ENCODE measurements at places on chromosomes 6 and 20.

DNA sequence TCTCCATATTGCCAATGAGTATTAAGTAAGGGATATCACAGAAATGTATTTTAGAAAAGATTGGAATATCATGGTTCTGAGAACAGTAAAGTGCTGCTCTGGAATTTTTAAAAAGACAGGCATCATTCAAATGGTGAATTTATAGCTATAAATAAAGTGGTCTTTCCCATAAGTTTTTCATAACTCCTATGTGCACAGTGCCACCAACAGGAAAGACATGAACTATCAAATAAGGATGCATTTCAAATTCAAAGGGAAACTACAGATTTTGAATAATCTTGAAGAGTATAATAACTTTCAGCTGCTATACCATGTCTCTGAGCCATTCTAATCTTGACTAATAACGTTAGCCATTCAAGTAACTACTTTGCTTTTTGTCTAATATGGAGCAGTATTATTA is 456.8 kb upstream of the GJE1 start:
- no peak for DNase-seq

DNA sequence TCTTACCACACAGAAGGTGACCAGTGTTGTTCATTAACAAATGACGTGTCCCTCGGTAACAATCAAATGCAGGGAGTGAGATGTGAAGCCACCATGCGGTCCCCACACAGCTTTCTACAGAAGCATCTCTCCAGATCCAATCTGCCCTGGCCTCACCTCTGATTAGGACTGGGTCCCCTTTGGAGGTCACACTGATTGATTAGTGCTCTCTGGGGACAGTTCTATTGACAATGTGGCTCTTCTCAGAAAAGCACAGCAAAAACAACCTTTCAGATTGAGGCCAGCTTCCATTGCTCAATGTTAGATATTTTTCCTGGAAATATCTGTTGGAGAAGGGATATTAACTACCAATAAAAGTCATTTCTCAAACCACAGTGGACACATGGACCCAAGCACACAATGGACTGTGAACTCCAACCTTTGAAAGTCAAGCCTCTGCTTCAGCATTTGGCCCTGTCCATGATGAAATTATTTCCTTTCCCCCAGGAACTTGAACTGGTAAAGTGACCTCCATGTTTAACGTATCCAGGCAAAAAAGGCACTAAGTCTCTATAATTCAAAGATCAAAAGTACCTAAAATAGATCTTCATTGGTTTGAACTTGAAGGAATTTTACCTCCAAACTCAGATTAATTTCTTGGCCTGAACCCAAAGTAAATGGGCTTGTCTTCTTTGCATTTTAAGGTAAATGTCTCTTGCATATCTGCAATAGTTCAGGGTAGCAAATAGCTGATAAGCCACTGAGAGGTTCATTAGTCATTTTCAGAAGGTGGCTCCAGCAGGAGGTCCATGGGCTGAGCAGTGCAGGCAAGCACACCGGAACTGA is 118.5 kb downstream of the FOXA2 start:
- DNase-seq, result no peak

- DNase-seq, result no peak
These were observed 6.3 kb upstream of the PLTP start for GRCh38 chr20:45918182-45918737.

- DNase-seq, result no peak
These were observed 2.1 kb downstream of the TOP1 start for GRCh38 chr20:41030531-41031242.

DNA sequence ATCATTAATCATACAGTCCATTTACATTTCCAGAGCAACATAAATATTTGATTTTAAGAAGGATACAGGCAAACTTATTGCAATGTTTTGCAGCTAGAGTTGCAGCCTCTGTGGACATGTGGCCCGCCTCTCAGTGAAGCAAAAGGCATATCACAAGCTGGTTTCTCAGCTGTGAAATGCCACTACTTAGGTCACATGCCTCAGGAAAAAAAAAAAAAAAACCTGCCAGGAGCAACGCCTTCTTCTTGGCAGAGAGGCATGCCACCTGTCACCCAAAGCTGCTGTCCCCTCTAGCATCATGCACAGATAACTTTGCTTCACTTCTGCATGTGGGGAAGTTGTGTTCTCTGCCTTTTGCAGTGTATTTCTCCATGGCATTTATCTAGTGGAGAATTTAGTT is 18.5 kb downstream of the GRM1 start:
- no peak for DNase-seq

DNA sequence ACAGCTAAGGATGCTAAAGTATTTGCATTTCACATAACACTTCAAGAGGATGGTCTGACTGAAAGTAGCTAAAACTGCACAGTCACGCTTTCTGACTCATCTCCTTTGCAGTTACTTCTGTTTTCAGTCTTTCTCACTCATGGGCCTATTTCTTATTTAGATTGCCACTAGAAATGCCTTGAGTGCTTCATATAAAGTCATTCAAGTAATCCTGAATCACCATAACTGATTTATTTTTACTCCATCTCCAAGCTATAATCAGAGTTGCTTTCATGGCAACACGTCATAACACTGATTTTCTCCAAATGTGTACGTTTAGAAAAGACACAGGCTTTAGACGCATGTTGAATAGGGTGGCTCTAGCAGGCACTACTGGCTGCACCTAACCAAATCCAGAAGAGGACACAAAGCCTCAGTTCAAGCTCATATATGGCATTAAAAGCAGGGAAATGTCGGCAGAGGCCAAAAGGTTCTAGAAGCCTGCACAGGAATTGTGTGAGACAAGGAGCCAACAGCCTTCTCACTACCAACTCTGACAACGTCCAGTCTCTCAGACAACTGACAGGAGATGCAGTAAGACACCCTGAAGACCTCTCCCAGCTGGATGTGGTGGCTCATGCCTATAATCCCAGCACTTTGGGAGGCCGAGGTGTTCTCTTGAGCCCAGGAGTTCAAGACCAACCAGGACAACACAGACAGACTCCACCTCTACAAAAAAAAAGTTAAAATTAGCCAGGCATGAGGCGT is 64.1 kb upstream of the BEND6 start:
- no peak for DNase-seq

- DNase-seq, result no peak
These were observed 11.0 kb downstream of the RIPOR3 start for GRCh38 chr20:50680105-50680960.

GRCh38 chr6:26197933-26198721 is 110.9 kb downstream of the HFE start:
- DNase-seq, result peak; percentile 53

DNA sequence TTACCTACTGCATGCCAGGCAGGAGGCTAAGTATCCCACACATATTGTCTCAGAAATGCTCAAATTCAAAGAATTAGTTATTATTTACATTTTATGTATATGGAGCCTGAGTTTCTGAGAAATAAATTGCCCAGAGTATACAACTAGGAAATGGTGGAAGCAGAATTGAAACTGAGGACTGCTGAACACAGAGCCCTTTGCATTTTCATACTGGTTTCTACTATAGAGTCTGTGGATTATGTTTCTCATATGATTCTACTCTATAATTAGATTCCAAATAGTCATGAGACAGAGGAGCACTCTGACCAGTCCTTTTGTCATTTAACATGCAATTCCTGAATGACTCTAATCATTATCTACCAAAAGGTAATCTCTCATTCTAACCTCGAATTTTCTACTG is 254.3 kb downstream of the LMBRD1 start:
- no peak for DNase-seq

- no peak for DNase-seq
These were observed 32.4 kb downstream of the LY86 start for GRCh38 chr6:6620766-6621425.

DNA sequence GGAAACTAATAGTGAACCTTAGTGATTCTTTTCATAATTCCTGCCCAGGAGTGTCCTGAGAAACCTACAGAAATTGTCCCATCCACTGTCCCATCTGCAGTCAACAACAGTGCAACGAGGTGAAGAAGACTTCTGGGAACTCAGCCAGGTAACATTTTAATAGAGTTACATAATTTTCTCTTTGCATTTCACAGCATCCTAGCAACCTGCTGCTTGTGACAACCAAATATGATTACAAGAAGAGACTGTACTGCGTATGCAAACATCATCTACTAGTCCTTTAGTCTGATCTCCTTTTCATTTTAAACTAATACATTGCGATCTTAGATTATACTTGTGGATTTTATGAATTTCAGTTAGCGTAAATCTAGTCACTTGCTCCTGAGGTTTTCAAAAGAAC is 951.6 kb downstream of the TFAP2A start:
- DNase-seq, result no peak

GRCh38 chr20:20241976-20242375 is 125.9 kb upstream of the INSM1 start:
- no peak for DNase-seq

DNA sequence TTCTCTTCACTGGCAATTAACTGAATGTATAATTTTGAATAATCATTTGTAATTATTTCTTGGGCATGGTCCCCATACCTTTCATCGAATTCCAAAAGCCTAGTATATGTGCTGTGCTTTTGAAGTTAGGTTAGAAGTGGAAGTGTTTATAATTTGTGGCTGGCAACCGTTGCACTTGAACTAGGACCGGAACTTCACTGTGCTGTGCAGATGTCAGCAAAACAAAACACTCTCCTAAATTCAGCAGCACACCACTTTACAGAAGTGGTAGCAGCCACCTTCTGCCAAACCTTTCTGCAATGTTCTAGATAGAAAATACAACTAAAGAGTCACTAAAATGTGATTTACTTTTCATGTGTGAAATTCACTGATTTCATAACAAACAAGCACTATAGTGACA is 111.9 kb downstream of the FAM83B start:
- DNase-seq, result no peak

- no peak for DNase-seq
These were observed 62.2 kb upstream of the FOXP4 start for GRCh38 chr6:41483943-41484342.

- DNase-seq, result no peak
These were observed 77.1 kb downstream of the SH3BGRL2 start for GRCh38 chr6:79708095-79708791.

Data from activated T-cell treated with anti-CD3 and anti-CD28 coated beads, Interleukin-2, amount 50 U/mL, for 24 hours (primary cell).